Foreskin melanocyte (primary cell): ENCODE measurements at places on chromosomes 4 and X.

DNA sequence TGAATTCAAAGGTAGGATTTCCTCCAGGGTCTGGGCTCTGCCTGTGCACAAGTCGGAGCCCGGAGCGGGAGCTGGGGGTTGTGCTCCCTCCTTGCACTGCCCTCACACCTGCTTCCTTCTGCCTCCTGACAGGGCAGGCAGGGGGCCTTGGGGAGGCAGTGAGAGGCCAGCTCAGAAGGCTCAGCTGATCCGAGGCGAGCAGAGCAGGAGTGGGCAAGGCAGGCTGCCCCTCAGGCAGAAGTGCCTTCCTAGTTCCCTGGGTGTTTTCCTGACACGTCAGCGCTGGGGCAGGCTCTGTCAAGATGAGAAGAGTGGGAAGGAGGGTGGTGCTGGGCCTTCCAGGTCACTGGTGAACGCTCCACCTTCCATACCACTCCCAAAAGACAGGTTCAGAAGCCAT, 5.5 kb upstream of the IRAK1 start:
- DNase-seq = no peak

DNA sequence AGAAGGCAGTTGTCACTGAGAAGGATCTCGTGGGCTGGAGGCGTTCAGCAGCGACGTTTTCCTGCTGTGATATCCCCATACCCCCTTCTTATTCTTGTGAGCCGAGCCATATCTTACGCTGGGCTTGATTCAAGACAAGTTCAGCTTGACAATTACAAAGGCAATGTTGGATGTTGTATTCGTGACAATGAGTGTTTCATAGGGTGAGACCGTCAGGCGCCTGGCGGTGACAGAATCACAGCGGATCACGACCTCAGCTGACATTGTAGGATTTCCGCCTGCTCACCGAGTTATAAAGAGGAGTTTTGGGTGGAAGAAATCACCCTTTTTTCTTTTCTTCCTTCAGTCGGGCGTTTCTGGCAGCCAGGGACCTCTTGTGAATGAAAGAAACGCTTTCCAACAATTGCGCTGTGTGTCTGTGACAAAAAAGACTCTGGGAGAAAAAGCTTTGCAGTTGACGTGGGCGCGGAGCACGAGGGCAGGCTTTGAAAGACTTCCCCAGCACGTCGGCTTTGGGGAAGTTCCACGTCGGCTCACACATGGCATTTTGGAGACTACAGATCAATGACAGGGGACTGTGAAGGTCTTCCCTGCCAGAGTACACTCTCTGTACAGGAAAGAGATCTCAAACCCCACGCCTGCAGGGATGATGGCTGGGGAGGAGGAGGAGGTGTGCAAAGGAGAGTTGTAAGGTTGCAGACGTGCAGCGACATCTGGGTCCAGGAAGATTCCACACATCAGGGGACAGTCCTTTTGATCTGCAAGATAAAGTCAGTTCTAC, 135.4 kb downstream of the CRLF2 start:
- no peak for DNase-seq

GRCh38 chr4:124903995-124904722, 191.6 kb upstream of the ANKRD50 start:
- no peak for DNase-seq

- no peak for DNase-seq
Measured at GRCh38 chr4:46389301-46389775, 590 bp downstream of the GABRA2 start.

DNA sequence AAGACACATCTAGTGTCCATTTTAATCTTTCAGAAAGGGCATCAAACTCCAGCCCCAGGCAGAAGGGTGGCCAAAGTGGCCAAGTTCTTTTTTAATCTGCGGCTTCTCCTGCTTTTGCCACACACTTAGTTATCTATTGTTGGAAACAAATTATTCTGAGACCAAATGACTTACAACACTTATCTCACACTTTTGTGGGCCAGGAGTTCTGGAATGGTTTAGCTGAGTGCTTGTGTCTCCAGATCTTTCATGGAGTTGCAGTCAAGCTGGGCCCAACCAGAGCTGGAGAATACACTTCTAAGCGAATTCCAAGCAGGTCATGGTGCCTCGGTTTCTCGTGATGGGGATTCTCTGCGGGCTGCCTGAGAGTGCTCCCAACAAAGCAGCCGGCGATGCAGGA, 4.0 kb downstream of the TXK start:
- no peak for DNase-seq

DNA sequence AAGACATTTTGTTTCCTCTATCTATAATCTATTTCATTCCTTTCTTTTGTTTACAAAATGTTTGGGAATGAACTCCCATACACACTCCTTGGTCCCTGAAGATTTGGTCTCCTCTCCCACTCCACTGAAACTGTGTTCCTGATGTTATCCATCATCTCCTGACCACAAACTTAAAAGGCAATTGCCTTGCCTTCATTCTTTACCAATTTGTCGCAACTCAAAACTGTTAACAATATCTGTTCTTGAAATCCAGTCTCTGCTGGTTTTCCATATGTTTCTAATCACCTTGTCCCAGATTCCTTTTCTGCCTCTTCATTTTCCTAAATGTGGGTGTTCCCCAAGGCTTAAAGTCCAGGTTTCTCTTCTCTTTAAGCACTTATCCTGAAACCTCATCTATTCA, 262.2 kb upstream of the TTC29 start:
- DNase-seq = no peak

DNA sequence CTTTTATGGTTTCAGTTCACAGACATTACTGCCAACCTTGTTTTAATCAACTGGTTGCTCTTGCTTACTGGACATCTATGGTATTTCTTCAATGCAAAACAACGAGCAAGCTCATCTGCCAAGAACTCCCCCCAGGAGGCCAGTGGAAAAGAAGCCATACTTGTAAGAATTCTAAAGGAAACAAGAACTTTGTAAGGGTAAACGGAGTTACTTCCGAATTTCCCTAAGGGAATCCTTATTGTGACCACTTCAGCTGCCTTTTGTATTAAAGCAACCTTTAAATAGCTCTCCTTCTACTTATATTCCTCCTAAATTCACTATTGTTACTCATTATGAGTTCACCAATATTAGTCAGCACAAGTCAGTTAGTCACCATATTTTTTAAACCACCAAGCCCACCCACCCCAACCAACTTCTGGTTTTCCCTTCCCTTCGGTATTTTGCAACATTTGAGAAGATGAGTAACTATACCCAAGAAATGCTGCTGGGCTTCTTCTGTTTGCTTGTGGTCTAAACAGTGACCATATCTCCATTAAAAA, 602.8 kb upstream of the DIPK2B start:
- peak; percentile 52 for DNase-seq

GRCh38 chr4:126611900-126612299, 1020.9 kb upstream of the INTU start:
- no peak for DNase-seq

- DNase-seq = no peak
Measured at GRCh38 chrX:119240356-119240755, 4.3 kb downstream of the PGRMC1 start.

DNA sequence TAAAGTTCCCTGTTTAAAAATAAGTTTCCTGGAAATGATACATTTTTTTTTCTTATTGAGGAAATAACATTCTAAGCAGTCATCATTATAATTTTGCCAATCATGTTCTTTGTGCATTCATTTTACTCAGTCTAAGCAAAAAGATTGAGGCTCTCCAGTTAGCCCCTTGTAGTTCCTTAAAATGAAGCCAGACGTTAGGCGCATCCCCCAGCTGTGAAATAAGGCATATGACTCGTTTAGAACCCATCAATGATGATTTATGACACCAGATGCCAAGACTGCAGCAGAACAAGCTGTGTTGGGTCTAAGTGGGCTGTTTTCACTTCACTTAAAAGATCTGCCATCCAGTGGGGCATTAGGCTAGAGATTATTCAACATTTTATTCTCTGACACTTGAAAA, 17.0 kb downstream of the PDGFC start:
- DNase-seq = no peak

DNA sequence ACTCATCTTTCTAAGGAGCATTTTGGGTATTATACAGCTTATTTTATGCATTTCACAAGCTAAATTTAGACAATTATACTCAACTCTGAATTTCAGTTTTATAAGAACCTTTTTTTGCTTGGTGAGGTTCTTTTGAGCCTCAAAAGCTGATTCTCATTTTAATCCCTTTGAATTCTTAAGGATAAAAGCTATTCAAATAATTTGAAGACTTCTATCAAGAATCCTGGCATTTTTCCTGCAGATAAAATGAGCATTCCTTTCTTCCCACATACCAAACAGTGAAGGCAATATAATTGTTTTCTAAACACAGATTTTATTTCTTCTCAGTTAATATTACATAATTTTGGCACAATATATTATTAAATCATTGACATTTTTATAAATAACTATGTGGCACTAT, 118.4 kb upstream of the GPM6A start:
- no peak for DNase-seq

DNA sequence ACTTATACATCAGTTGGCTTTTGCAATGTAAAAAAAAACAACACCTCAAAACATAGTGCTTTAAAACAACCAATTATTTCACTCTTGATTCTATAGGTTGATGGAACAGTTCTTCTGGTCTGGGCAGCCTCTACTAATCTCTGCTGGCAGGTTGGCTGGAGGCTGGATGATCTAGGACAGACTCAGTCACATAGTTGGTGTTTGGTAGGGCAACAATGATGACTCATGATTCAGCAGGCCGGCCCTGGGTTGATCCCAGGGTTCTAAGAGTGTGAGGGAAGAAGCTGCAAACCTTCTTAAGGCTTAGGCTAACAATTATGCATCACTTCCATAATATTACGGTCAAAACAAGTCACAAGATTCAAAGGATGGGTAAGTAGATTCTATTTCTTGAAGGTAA, 558.2 kb downstream of the ZNF674 start:
- no peak for DNase-seq

GRCh38 chr4:8538076-8538702, 42.0 kb upstream of the GPR78 start:
- no peak for DNase-seq

GRCh38 chr4:6474053-6474568, 1.7 kb upstream of the PPP2R2C start:
- no peak for DNase-seq
